ENCODE measurements at places on chromosomes 3 and 15.

GRCh38 chr3:76976996-76977395 is 62.9 kb upstream of the ROBO2 start:
- DNase-seq: no peak

GRCh38 chr15:65663521-65663920 is 41.8 kb downstream of the SLC24A1 start:
- no peak for DNase-seq

GRCh38 chr3:64094713-64095079 is 71.4 kb upstream of the PSMD6 start:
- no peak for DNase-seq

DNA sequence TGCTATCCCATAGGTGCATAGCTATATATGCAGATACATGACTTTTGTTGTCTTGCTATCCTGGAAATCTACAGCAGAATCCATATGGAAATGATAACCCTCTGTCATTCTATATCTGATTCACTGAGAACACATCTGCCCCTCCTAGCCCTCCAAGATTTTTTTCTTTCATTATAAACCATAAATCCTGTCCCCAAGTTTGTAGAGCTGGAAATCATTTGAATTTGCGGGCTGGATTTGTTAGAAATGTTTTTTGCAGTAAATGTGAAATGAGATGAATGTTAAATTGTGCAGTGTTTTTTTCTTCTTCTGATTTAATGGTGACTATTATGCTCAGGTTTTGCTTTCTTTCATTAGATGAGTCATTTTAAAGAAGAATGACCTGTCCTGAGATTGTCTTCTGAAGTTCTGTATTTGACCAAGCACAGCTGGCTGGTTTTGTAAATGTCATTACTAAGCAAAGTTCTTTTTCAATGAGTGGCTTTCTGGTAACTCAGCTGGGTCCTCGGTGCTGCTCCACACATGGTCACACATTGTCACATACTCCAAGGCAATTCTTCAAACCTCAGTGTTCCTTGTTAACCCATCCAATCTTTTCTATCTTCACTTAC is 25.3 kb upstream of the ABHD17C start:
- peak; percentile 85 for DNase-seq

DNA sequence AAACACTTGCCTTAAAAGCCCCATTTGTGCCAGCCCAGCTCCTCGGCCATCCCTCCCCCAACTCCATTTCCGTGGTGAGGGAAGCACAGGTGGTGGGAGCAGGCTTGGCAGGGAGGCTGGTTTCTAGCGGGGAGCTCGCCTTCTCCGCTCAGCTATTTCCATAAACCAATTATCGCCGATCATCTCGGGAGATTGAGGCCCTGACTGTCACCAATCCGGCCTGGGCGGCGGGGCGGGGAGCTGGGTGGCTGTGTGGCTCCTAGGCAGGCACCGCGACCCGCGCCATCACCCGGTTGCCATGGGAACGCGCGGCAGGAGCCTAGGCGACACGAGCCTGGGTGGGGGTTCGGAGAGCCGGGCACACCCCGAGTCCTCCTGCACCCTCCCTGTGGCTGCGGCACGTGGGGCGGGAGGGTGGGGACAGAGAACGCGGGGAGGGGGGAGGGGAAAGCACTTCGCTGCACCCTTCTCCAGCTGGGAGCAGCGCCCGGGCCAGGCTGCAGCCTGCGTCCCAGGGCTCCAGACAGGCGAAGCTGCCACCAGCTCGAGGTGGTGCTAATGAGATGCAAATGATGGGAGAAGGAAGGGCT is 9.3 kb downstream of the CCDC33 start:
- DNase-seq: no peak

DNA sequence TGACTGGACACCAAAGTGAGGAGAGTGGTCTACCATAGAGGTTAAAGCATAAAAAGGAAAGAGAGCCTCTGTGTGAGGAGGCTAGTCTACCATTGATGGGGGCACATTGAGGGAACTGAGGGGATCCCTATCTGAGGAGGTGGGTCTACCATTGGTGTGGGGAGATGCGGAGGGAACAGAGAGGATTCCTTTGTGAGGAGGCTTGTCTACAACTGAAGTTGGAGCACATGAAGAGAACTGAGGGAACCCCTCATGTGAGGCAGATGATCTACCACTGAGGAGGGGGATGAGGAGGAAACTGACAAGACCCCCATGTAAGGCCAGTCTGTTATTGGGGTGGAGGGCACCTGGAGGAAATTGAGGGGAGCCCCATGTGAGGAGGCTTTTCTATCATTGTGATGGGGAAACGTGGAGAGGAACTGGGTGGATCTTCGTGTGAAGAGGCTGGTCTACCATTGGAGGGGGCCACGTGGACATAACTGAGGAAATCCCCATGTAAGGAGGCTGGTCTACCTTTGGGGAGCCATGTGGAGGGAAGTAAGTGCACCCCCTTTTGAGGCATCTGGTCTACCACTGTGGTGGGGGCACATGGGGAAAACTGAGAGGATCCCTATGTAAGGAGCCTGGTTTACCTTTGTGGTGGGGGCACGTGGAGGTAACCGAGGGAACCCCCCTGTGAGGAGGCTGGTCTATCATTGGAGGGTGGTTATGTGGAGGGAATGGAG is 160.1 kb downstream of the FBLN2 start:
- DNase-seq: no peak

DNA sequence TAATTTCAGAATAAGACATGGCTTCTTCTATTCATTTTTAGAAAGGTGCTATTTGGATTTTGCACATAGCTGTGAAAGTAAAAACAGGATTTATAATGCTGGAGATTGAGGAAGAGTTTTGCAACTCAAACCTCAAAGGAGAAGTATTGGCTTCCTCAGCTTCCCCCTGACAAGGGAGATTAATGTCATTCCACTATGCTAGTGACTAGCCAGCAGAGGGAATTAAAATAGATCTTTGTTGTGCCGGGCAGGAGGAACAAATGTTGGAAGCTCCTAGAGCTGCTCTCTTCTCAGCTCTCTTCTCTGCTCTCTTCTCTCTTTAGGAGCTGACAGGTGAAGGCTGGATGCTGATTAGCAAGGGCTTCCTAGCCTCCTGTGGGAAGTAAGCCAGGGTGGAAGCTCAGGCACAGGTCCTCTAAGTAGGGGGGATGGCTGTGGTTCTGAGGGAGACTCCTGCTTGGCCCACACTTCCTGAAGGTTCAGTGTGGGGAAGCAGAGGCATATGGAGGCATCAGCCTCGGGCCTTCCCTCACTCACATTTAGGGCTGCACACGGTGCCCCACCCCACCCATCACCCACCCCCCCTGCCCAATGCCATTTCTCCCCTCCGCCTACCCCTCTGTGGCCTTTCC is 29.6 kb downstream of the CX3CR1 start:
- no peak for DNase-seq

- DNase-seq: peak; percentile 63
Measured at GRCh38 chr3:140942221-140943104, 827 bp downstream of the SLC25A36 start.

DNA sequence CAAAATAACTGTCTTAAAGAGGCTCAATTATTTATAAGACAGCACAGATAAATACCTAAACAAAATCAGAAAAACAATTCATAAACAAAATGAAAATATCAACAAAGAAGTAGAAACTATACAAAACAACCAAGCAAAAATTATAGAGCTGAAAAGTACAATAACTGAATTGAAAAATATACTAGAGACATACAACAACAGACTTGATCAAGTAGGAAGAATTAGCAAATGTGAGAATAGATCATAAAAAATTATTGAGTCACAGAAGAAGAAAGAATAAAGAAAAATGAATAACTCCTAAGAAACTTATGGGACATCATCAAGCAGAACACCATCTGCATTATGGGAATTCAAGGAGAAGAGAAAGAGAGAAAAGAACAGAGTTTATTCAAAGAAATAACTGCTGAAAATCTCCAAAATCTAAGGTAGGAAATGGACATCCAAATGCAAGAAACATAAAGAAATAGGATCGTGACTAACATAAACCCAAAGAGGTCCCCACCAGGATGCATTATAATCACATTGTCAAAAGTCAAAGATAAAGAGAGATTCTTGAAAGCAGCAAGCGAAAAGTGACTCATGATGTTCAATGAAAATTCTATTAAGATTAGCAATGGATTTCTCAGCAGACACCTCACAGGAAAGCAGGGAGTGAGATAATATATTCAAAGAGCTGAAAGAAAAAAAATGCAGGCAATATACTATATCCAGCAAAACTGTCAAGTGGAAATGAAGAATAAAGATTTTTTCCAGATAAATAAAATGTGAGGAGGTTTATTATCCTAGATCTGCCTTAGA is 85.9 kb downstream of the DCLK3 start:
- peak; percentile 13 for DNase-seq

DNA sequence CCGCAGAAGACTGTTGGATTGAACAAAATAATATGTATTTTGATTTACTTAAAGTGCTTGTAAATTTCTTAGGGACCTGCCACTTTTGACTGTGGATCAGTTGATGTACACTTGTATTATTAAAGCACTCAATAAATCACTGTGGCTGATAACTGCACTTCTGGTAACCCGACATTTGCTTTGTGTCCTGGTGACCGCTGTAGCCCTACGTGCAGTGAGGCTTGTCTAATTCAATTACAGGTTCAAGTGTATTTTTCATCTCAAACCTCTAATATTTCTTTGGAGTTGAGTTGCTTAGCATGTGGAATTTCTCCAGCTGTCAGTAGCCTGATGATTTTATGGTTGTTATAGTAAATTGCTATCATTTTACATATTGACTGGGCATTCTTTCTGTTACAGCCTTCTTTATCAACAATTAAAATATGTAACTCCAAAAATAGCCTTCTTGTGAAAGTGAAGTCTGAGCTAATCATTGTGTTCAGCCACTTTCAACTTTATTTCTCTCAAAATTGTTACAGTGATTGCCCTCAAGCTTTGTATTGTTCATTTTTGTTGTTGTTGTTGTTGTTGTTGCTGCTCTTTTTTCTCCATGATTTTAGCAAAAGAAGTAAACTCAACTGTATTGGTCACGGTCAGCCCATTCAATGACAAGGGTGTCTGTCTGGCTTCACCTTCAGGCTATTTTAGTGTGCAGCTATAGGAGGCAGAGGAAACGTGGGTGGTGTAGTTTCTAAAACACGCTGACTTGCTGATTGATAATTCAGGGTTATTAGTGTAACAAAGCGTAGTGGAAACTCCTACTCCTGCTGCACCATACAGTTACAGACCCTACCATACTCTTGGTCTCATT is 215.1 kb upstream of the UBE2E1 start:
- no peak for DNase-seq

DNA sequence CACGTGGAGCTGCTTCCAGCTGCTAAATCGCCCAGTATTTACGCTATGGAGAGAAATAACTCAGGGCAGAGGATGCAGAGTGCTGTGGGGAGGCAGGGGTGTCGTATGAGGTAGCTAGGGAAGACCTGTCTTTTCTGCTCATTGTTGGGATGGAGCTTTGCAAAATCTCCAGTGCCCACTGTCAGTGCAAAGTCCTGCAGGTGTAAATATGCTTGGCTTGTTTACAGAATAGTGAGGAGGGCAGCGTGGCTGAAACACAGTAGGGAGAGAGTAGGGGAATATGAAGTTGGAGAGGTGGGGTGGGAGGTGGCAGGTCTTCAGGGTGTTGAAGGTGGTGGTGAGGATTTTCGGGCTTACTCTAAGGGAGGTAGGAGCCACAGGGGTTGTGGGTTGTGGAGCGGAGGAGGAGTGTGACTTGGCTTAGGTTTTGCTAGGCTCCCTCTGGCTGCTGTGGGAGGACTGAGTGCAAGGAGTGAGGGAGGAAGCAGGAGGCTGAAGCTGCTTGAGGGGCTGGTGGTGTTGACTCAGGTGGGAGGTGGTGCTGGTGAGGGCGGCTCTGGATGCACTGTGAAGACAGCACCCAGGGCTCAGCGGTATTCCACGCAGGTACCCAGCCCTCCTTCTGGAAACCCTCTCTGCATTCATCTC is 125.7 kb downstream of the FBLN2 start:
- DNase-seq: no peak

- no peak for DNase-seq
Measured at GRCh38 chr3:183583331-183584245, 28.1 kb upstream of the KLHL6 start.

DNA sequence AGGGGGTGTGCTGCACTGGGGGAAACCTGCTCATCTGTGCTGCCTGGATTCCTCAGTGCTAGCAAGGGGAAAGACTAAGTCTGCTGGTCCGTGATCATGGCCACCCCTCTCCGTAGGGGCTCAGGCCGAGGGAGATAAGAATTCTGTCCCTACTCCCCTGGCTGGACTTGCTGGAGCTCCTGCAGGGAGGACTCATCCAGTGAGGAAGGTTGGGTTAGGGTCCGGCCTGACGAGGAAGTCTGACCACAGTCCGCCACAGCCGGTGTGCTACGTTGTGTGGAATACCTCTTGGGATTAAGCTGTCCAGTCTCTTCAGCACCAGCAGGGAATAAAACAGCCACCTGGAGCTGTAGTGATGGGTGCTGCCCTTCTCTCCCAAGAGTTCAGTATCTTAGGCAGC is 1309.1 kb upstream of the CADM2 start:
- DNase-seq: no peak

DNA sequence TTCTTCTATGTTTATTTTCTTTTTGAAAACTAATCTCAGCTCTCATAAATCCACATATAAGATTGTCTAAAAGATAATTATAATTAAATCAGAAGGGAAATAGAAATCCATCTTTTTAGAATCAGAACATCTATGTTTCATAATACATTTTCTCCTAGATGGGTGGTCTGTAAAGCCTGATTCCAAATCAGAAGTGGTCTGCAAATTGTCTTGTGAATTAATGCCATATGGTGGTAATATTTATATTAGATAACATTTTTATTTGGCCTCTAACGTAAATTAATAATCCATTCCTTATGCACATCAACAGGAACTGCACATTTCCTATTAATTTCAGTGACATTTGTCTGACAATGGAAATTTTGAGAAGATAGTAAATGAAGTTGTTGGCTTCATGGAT is 52.8 kb upstream of the TBC1D5 start:
- no peak for DNase-seq

All from LHCN-M2 (cell line).